ENCODE measurements at places on chromosomes 13 and 19.
A peak's percentile ranks its signal among the peaks of the same experiment; 100 is the strongest.

GRCh38 chr13:91031508-91031907, 316.0 kb upstream of the MIR17HG start:
- DNase-seq = no peak

- DNase-seq = no peak
Observed at GRCh38 chr19:6608940-6609339, 18.0 kb upstream of the CD70 start.

- DNase-seq = peak; percentile 39
Observed at GRCh38 chr19:43526884-43527859, at the start of gene ETHE1. TSS of gene ETHE1 (minus strand) at chr19:43527201. CDS start at chr19:43527177, 24 bp downstream.

GRCh38 chr19:16013851-16014840, 62.1 kb upstream of the TPM4 start:
- DNase-seq = no peak

GRCh38 chr13:34747507-34747906, 194.6 kb upstream of the NBEA start:
- no peak for DNase-seq

- DNase-seq = peak; percentile 21
Observed at GRCh38 chr19:10424011-10424637, 3.8 kb downstream of the PDE4A start.

GRCh38 chr13:101417043-101417406, 717 bp upstream of the NALCN start:
- no peak for DNase-seq

DNA sequence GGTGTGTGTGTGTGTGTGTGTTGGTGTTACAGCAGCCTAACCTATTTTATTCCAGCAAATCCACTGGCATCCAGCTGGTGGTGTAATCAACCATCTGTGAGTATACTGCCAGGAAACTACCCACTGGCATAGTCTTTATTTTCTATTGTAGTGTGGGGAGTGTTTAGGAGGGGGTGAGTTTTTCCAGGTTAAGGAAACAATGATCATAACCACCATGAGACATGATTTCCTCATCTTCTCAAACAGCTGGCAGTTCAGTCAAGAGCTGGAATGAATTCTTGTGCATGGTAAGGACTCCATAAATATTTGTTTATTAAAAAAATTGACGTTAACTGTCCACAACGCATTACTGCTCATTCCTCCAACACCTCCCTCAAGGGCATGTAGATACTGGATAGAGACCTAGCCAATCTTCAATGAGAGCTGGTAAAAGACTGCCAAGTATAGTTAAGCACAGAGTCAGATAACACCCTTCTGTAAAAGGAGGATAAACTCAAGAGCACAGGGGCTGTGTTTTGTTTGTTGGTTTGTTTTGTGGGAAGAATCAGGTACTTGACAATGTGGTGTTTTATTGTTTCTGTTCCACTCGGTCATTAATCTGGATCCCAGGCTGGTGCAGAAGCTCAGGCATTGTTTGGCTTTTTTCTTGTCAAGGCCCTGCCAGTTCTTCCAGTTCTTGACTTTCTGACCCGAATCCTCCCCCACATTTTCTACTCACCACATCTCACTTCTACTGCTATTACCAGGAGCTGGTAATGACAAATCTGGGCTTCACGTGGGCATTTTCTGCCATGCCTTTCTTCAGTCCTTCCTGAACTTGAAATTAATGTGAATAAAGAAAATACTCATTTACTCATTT, 31.6 kb upstream of the SLC46A3 start:
- no peak for DNase-seq

- DNase-seq = no peak
Observed at GRCh38 chr19:4909156-4909896, at the start of gene UHRF1. TSS of gene UHRF1 (plus strand) at chr19:4909501. CDS start at chr19:4910886, 1,385 bp downstream.

GRCh38 chr13:109199280-109199679, 569.9 kb downstream of the MYO16 start:
- no peak for DNase-seq

DNA sequence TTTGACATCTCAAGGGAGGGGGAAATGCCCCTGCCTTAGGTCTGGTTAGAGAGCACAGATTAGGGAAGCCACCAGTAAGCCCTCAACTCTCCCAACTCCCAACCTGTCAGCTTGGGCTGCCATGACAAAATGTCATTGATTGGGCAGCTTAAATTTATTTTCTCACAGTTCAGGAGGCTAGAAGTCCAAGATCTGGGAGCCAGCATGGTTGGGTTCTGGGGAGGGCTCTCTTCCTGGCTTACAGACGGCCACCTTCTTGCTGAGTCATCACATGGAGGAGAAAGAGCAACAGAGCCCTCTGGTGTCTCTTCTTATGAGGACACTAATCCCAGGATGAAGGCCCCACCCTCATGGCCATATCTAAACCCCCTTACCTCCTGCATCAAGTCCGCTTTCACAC, 24.2 kb downstream of the C19orf12 start:
- DNase-seq = peak; percentile 10

DNA sequence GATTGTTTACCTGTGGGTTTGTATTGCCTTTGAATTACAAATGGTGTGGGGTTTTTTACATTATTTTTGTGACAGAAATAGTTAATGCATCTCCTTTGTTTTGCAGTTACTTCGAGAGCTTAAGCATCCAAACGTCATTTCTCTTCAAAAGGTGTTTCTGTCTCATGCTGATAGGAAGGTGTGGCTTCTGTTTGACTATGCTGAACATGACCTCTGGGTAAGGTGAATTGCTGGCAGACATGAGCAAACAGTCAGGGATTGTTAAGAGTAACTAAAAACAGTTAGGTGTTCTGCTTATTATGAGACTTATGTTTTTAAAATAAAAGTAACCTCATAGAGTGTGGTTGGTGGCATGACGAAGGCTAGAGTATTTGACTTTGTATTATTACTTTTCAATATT, 95.0 kb downstream of the CDK8 start:
- no peak for DNase-seq

- DNase-seq = no peak
Observed at GRCh38 chr19:8004723-8005513, 523 bp downstream of the ELAVL1 start.

- DNase-seq = no peak
Observed at GRCh38 chr19:6416658-6417405, 7.8 kb downstream of the KHSRP start.

GRCh38 chr19:51546107-51546649, 14.7 kb upstream of the SIGLEC6 start:
- no peak for DNase-seq

DNA sequence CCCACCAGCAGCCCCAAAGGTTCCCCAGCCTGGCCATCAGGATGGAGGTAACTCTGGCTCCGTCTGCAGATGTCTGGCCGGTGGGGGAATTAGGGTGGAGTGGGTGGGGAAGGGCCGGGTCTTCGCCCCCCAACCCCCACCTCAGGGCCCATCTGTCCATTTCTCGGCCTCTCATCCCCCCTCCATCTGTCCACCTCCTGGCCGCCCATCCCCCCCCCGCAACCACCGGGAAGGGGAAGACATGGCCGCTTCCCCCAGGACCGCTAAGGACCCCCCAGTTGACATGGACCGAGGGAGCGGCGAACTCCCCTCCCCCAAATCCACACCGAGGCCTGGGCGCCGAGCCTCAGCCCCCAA, 793 bp downstream of the LRFN1 start:
- DNase-seq = no peak

- DNase-seq = no peak
Observed at GRCh38 chr19:41863209-41863931, 3.3 kb downstream of the RPS19 start.

GRCh38 chr19:10927730-10928562, 493 bp downstream of the YIPF2 start:
- no peak for DNase-seq

GRCh38 chr19:57068921-57069697, 50.7 kb upstream of the USP29 start:
- no peak for DNase-seq

GRCh38 chr19:43720936-43721335, 5.1 kb downstream of the IRGC start:
- no peak for DNase-seq

DNA sequence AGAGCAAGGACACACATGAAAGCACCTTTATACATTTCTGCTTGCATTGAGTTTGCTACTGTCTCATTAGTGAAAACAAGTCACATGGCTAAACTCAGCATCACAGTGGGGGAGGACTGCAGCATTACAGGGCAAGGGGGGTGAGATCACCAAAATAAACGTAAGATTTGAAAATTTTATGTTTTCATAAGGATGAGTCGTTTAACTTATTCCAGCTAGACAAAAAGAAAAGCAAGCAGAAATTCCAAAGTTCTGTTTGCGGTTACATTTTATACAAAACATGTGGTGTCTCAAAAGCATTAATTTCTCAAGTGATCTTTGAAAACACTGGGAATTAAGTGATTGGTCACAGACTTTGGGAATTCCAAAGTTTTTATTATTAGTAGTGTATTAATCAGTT, 261.4 kb upstream of the RXFP2 start:
- no peak for DNase-seq

DNA sequence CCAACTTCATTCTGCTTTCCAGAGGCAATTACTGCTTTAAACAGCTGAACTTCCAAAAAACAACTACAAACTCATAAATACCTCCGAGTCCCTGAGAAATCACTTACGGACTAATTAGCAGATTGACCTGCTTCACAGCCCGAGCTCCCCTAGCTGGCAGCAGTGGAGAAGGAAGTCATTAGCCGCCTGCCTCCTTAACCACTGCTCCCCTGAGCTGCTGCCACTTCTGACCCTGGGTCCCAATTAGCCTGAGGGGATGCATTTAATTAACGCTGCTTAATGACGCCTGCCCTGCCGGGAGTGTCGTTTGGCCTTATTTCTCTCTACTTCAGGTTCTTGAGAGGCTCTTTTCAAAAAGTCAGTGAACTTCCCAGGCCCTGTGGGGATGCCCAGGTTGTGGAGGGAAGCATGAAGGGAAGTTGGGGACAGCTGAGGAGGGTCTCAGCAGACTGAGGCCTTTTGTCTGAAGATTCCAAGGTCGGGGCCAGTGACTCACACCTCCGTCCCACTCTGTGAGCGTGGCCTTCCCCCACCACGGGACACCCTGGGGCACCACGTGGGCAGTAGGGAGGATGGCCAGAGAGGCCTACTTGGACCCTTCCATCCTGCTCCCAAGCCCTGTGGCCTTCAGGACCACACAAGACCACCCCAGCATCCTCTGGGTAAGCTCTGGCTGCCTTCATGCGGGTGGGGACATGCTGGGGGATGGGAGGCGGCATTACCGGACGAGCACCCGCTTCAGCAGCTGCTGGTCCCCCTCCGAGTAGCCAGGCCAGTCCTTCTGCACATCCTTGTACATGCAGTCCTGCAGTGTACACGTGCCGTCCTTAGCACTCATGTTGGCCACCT, 19.8 kb upstream of the ISYNA1 start:
- no peak for DNase-seq

Measured in NCI-H1694 treated with DMSO at 0.1 percent for 48 hours (cell line).